Peyer's patch (tissue), 4 donors: ENCODE measurements at places on chromosomes 11 and 22. TPM values are rescaled to one million over a fixed set of nuclear protein-coding genes. Genes with fewer than 3 reads are reported as not detected.

The NPTXR gene
- total RNA-seq, result 2.8 TPM

The BEST1 gene
- total RNA-seq, result 0.47 TPM

The RBMXL2 gene
- not detected for total RNA-seq

The OPCML gene
- not detected for total RNA-seq

The NAALADL1 gene
- 1,241 TPM for total RNA-seq

The PRAME gene
- total RNA-seq, result not detected

The FAM180B gene
- total RNA-seq, result not detected

The GRM5 gene
- not detected for total RNA-seq

The LIPT2 gene
- total RNA-seq, result 9.6 TPM

- DNase-seq, result no peak
These were observed 16.9 kb upstream of the RELT start for GRCh38 chr11:73359341-73359740.

GRCh38 chr22:43520632-43521039 is 108.8 kb downstream of the MPPED1 start:
- DNase-seq, result no peak

GRCh38 chr11:11728386-11728785 is 106.6 kb upstream of the GALNT18 start:
- no peak for DNase-seq

GRCh38 chr22:24833881-24834495 is 28.0 kb downstream of the SGSM1 start:
- DNase-seq, result no peak

DNA sequence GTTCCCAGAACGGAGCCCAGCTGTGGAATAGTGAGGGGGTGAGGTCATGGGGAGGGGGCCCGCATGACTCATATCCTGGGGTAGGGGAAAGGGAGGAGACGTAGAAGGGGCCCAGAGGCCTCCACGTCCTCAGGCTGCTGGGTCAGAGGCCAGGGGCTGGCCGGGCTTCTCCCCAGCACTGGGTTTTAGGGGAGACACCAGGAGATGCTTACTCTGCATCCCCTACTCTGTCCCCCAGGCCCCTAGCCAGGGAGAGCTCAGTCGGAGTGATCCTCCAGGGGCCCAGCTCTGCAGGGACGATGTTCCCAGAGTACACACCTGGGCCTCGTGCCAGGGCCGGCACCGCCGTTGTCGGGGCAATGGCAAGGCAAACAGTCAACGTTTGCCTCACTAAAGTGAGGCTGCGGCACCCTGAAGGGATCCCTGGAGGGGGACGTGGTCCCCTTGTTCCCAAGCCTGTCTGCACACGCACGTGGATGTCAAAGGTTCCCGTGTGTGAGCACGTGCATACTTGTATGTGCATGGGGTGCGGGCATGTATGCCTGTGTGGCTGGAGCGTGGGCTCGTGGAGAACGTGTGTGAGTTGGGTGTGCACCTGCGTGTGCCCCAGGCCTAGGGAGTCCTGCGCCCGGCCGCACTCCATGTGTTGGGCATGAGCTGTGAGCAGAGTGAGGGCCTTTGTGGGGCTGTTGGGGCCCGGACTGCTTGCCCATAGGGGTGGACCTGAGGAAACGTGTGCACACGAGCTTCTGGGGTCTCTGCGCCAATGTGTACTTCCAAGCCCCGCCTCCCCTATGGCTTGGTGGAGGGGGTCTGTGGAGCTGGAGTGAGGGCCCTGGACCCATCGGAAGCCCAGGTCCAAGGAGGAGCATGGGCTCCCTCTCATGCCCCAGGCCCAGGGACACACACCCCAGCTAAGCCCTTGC is 14.2 kb downstream of the PRR33 start:
- DNase-seq, result no peak

- no peak for DNase-seq
These were observed 6.2 kb downstream of the CEP57 start for GRCh38 chr11:95796501-95796900.

- DNase-seq, result no peak
These were observed 35.2 kb downstream of the MAML2 start for GRCh38 chr11:96307776-96308140.

- no peak for DNase-seq
These were observed 113.6 kb downstream of the MICAL2 start for GRCh38 chr11:12223771-12224536.

DNA sequence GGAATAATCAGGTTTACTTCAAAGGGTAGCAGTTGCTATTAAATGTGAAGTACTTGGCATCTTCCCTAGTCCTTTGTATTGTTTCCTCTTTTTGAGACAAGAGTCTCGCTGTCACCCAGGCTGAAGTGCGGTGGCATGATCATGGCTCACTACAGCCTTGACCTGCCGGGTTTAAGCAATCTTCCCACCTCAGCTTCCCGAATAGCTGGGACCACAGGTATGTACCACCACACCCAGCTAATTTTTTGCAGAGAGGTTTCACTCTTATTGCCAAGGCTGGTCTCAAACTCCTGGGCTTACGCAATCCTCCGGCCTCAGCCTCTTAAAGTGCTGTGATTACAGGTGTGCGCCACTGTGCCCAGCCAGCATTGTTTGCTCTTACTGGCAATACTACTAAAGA is 36.2 kb upstream of the RAPSN start:
- no peak for DNase-seq

DNA sequence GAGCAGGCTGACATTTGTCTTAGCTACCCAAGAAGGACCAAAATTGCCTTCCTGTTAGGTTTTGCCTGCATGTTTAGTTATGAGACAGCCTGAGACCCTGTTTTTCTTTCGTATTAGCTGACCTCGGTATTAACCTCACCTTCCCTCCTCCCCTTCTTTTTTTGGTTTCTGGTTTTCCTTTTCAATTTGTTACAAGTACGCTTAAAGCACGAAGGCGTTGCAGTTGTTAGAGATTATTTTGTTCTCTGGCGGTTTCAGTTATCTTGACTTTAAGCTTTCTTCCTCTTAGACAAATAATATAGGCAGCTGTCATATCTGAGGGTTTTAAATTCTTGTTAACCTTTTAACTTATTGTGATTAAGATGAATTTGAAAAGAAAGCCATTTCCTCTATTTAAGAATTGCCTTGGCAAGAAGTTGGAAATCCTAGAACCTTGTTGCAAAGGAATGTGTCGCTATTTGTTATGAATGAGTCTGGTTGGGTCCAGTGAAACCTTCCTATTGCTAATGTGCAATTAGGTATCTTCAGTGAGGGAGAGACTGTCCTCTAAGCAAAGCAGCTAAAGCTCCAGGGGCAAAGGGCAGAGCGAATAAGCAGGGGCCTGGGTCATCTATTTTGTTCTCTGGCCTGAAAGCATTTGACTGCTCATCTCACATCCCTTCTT is 45.7 kb downstream of the PACS1 start:
- no peak for DNase-seq

DNA sequence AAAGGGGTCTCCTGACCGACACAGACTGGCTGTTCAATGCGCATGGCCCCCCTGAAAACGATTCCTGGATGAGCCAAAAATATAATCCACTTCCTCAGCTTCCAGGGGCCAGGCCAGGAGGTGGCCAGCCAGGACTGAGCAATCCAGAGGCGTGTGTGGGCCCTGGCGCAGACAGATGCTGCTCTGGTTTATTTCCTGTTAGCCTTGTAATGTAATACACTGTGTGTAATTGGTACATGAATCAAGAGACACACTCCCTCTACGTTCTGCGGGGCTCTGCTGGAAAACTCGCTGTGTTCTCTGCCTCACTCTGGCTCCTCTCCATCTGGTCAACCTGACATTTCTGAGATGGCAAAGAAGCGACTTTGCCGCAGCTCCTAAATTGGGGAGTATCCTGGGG is 26.3 kb upstream of the ISX start:
- DNase-seq, result no peak

GRCh38 chr11:92667486-92668152 is 301.8 kb upstream of the MTNR1B start:
- DNase-seq, result no peak
